SW480 (cell line): ENCODE measurements at places on chromosomes 5 and 9.

GRCh38 chr5:180771839-180772238 lies 30.8 kb downstream of the MGAT1 start:
- DNase-seq: no peak

DNA sequence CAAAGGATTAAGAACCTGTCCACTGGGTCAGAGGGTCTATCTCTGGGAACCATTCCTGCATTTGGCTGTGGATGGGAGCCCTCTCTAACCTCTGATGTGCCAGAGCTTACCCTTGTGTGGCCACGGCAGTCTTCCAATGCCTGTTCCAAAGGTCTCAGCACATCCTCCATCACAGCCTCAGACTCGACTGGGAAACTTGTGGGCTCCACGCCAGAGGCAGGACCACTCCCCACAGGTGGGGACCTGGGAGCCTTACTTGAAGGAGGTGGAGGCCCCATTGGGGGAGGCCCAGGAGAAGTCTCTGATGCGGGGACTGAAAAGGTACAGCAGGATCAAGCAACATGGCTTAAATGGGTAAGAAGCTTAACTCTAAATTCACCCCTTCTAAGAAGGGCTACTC lies 4.4 kb downstream of the EIF4EBP3 start:
- no peak for DNase-seq

GRCh38 chr5:22728610-22729009 lies 124.5 kb downstream of the CDH12 start:
- no peak for DNase-seq

DNA sequence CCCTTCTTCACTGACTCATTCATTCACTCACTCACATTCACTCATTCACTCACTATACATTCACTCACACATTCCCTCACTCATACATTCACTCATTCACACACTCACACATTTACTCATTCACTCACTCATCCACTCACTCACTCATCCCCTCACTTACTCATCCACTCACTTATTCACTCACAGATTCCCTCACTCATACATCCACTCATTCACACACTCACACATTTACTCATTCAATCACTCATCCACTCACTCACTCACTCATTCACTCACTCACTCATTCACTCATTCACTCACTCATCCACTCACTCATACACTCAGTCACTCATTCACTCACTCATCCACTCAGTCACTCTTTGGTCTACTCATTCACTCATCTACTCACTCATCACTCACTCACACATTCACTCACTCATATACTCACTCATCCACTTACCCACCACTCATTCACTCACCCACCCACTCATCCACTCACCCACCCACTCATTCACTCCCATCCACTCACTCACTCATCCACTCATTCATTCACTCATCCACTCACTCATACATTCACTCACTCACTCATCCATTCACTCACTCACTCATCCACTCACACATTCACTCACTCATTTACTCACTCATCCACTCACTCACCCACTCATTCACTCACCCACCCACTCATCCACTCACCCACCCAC lies 27.2 kb downstream of the WNK2 start:
- DNase-seq: no peak

DNA sequence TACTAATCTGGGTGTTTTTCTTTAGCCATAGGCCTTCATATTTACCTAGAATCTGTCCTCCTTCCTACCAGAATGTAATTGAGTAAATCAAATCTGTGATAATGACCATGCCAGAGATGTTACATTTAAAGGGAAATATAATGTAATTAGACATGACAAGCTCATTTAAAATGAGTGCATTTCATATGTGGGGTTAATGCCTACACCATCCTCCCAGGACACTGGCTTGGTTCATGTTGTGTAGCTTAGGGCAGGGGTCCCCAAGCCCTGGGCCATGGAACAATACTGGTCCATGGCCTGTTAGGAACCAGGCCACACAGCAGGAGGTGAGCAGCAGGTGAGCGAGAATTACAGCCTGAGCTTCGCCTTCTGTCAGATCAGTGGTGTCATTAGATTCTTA lies 276.9 kb upstream of the DAP start:
- DNase-seq: no peak

GRCh38 chr5:147986134-147986757 lies 77.5 kb upstream of the SPINK5 start:
- DNase-seq: no peak

- no peak for DNase-seq
These were observed 62.3 kb upstream of the SPRY4 start for GRCh38 chr5:142387024-142387682.
